ENCODE measurements at places on chromosomes 3 and 15. TPM values are rescaled to one million over a fixed set of nuclear protein-coding genes. Genes with fewer than 3 reads are reported as not detected.

SNRPA1 gene
- 134 TPM for total RNA-seq

COL6A5 gene
- not detected for total RNA-seq

GRCh38 chr15:85710340-85710842, 84.3 kb downstream of the KLHL25 start:
- no peak for DNase-seq

MUSTN1 gene
- total RNA-seq, result not detected

DNA sequence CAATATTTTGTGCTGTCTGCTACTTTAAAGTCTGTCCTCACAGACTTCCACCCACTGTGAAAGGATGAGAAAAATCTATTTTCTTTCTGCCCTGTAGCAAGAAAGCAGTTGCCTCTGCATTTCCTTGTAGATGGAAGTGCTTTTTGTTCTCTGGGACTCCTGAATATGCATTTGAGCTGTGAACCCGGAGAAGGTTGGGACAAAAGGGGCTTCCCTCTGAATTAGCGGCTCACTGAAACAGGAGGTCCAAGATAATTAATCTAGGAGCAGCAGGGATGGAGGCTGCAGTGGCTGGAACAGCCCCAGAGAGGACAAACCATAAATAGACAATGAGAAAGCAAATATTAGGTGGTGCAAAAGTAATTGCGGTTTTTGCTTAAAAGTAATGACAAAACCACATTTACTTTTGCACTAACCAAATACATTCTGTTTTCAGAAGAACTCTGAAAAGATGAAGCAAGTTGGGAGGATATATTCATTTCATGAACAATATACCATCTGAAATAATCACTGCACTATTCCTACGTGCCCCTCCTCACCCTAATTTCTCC, 143.4 kb upstream of the KBTBD8 start:
- no peak for DNase-seq
